Tracheal epithelial cell (primary cell): ENCODE measurements at places on chromosomes 3 and 15. TPM values are rescaled to one million over a fixed set of nuclear protein-coding genes. Genes with fewer than 3 reads are reported as not detected.

The ARHGEF3 gene
- total RNA-seq, result 9.2 and 13.9 TPM in 2 replicates

The SELENOT gene
- total RNA-seq, result 182 and 285 TPM in 2 replicates

The WDR49 gene
- total RNA-seq, result 0.72 and 2.1 TPM in 2 replicates

The PATL2 gene
- 0.24 and 0.85 TPM in 2 replicates for total RNA-seq

The GOLGA6L10 gene
- 0.24 and 0.43 TPM in 2 replicates for total RNA-seq

The PLSCR5 gene
- not detected in 2 replicates for total RNA-seq

The POC1A gene
- total RNA-seq, result 0.85 and 2.2 TPM in 2 replicates

The ABI3BP gene
- total RNA-seq, result 0.21 and 1.7 TPM in 2 replicates

The CHDH gene
- under 0.01 and 1.2 TPM in 2 replicates for total RNA-seq

The ARMC8 gene
- total RNA-seq, result 39.3 and 42.8 TPM in 2 replicates

The FBXL2 gene
- total RNA-seq, result 9.4 and 20.7 TPM in 2 replicates

The SPESP1 gene
- total RNA-seq, result 5.3 and 16.0 TPM in 2 replicates

The LSMEM2 gene
- not detected in 2 replicates for total RNA-seq

The PARP14 gene
- 18.8 and 44.8 TPM in 2 replicates for total RNA-seq

The GMNC gene
- not detected in 2 replicates for total RNA-seq

The AEN gene
- 36.7 and 55.9 TPM in 2 replicates for total RNA-seq

The DNAH1 gene
- total RNA-seq, result 0.85 and 0.96 TPM in 2 replicates

The LRRC34 gene
- 0.64 and 2.7 TPM in 2 replicates for total RNA-seq

The MRPL47 gene
- total RNA-seq, result 32.2 and 34.2 TPM in 2 replicates

The RNF111 gene
- 11.1 and 16.8 TPM in 2 replicates for total RNA-seq

The MUC20 gene
- total RNA-seq, result 1.7 TPM in 2 replicates

The ZNF80 gene
- total RNA-seq, result not detected in 2 replicates

The ITPKA gene
- total RNA-seq, result 1.5 and 1.9 TPM in 2 replicates

The MYO5A gene
- total RNA-seq, result 28.4 and 50.1 TPM in 2 replicates

The SLC24A5 gene
- total RNA-seq, result not detected in 2 replicates

The CLSTN2 gene
- total RNA-seq, result 0.43 and 1.9 TPM in 2 replicates

The TMEM212 gene
- not detected in 2 replicates for total RNA-seq

The LRIG1 gene
- 7.2 and 13.4 TPM in 2 replicates for total RNA-seq

The BUB1B gene
- total RNA-seq, result 1.7 and 2.3 TPM in 2 replicates

The KBTBD12 gene
- total RNA-seq, result 0.21 TPM in 1 of 2 replicates, not detected in the other

The CADPS gene
- total RNA-seq, result under 0.01 TPM in 1 of 2 replicates, not detected in the other

The GPR149 gene
- total RNA-seq, result not detected in 2 replicates

The GHSR gene
- total RNA-seq, result not detected in 2 replicates

The DOCK3 gene
- under 0.01 and 0.24 TPM in 2 replicates for total RNA-seq

The TRPM1 gene
- under 0.01 TPM in 1 of 2 replicates, not detected in the other for total RNA-seq
